ENCODE measurements at places on chromosomes 13 and 19.

DNA sequence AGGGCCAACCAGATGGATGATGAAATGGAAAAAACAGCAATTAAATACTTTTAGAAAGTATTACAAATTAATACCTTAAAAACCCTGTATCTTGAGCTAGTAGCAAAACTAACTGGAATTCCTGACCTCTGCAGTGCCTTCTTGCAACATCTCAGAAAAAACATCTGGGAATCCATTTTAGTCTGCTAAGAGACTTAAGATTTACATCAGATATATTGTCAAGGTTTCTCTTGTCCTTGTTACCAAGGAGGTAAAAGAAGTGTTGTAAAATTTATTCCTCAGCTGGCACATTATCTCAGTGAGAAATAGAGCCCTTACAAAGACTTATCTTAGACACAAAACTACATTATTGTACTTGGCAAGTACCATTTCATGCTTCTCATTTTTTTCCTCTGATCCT, 18.5 kb downstream of the KCNRG start:
- DNase-seq = no peak

DNA sequence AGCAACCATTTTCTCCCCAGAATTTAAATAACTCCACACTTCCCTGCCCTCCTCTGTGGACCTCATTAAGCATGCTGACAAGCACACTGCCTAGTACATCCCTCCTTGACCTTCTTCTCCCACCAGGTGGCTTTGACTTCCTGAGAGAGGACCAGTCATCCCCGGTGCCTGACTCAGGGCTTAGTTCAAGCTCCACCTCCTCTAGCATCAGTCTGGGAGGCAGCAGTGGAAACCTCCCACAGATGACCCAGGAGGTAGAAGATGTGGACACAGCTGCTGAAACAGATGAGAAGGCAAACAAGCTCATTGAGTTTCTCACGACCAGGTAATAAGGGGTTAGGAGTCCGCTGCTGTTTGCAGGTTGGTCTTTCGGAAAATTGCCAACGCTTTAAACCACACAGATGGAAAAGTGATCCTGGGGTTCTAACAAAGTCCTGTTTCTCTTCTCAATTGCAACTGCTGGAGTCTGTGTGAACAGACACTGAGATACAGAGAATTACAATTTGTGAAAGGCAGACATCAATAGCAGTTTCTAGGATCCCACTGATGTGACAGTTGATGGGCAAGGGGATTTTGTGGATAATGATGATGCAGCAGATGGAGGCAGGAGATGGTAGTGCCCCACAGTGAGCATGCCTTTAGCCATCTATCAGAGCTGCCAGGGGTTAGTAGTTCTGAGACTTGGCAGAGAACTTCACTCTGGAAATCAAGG, 86.7 kb downstream of the ZAR1L start:
- DNase-seq = no peak

GRCh38 chr13:45238945-45239795, 38.3 kb upstream of the KCTD4 start:
- no peak for DNase-seq

GRCh38 chr13:112815871-112816270, 126.0 kb downstream of the ATP11A start:
- DNase-seq = no peak

DNA sequence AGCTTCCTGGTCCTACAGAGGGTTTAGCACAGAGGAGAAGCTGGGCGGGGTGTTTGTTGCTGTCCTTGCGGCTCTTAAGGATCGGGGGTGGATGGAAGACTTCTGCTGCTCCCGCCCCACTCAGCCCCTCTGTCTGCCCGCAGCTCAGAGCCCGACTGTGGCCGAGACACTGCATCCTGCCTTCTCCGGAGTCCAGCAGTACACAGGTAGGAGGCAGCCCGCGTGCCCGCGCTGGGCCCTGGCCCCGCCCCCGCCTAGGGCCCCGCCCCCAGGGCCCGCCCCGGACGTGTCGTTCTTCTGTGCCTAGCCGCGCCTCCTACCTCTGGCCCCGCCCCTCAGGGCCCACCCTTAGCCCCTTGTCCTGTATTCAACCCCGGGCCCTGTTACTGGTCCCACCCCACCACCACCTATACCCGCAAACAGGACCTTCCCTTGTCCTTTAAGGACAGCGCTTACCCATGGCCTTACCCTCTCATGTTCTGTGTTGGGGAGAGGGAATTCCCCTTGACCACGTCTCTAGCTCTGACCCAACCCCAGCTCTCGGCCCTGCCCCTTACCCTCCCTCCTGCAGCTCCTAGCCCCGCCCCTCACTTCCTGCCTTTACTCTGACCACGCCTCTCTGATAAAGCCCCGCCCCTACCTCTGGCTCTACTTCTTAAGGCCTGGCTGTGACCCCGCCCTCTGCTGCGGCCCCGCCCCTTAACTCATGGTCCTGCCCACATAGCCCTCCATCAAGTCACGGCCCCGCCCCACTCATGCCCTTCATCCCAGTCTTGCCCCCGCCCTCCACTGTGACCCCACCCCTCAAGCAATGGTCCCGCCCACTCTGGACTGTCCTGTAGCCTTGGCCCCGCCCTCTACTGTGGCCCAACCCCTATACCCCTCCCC, 60.5 kb downstream of the CELF5 start:
- DNase-seq = peak; percentile 59

- no peak for DNase-seq
Measured at GRCh38 chr13:112933649-112934048, 35.4 kb upstream of the MCF2L start.

DNA sequence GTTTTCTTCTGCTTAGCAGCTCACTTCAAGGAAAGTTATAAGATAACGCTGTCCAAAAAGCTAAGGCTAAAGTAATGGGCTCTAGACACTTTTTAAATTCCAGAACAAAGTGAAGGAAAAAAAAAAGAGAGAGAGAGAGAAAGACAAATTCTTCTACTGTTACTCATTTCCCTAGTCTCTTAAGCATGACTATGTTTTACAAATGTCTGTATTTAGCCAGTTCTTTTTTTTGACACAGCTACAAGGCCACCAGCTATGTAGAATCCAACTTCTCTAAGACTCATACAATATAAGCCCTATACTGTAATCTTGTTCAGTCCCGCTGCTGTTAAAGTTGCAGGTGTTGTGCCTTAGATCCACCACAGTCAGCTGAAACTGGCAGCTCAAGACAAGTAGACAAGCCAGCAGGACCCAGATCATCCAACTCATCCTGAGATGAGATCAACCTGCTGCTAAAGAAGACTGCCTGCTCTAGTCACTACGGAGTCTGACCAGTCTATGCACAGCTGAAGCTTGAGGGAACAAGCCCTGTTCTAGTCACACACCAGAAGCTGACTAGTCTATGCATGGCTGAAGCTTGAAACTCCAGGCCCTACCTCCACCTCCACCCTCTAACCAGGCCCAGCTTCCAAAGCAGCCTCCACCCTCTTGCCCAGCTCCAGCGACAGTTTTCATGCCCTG, 10.3 kb upstream of the ZNF83 start:
- DNase-seq = no peak

- DNase-seq = peak; percentile 57
Measured at GRCh38 chr13:32530841-32531253, 7.7 kb downstream of the N4BP2L2 start.

DNA sequence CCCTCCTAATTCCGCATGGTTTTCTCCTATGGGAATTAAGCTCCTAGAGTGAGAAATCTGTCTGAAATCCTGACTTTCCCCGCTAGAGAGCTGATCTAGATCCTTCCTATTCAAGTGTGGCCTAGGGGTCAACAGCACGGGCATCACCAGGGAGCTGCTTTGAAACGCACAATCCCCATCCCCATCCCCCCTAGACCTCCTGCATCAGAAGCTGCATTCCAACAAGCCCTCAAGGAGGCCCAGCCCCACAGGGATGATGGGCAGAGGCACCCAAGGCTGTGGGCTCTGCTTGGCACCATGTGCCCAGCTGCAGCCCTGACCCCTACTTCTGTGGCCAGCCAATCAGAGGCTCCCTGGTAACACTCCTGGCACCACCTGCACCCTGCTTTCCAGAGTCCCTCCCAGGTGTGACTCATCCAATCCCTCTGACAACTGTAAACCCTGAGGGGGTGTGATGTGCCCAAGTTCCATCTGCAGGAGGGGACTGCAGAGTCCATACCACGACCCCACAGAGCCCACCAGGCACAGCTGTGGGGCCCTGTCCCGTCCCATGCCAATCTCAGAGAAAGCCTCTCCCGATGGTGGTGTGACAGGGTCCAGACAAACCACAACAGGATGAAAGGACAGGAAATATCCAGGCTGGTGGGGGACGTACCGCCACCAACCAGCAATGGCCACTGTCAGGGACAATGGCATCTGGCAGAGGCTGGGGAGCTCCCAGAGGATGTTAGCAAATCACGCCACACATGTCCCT, 19.8 kb upstream of the SLC35E1 start:
- no peak for DNase-seq

GRCh38 chr13:105732806-105733529, 802.5 kb downstream of the EFNB2 start:
- DNase-seq = no peak

GRCh38 chr13:98406427-98406826, 170.5 kb downstream of the STK24 start:
- DNase-seq = no peak

GRCh38 chr19:16554776-16555175, 12.5 kb upstream of the CHERP start:
- no peak for DNase-seq

- DNase-seq = no peak
Measured at GRCh38 chr13:34822650-34823049, 119.4 kb upstream of the NBEA start.

DNA sequence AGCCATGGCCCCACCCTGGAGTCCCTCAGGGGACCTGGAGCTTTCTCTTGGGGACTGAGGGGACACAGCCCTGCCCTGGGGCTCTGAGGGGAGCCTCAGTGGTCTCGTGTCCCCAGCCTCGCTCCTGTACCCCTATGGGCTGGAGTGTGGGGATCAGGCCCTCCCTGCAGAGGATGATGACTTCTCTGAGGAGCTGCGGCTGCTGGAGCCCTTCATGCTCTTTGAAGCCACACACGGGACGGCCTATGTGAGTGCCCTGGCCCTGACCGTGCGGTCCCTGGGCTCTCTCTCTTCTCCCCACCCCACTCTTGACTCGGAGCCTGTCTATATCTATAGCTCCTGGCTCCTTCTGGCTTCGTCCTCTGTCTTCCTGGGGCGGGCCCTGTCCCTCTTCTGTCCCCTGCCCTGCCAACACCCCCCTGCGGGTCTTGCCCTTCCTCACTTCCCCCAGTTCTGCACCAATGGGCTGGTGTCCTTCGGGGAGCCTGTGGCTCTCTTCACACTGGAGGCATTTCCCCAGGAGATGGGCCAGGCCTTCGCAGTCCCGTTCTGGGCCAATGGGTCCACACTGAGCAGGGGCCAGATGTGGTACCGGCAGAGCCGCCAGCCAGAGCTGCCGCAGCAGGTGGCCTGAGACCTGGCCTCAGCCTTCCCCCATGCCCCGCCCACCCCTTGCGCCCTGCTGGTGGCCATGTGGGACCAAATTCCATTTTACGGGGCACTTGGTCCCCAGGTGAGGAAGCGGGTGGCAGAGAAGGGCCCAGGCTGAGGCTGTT, 33.1 kb downstream of the HPN start:
- no peak for DNase-seq

- no peak for DNase-seq
Measured at GRCh38 chr13:51479199-51479523, 26.3 kb upstream of the INTS6 start.

DNA sequence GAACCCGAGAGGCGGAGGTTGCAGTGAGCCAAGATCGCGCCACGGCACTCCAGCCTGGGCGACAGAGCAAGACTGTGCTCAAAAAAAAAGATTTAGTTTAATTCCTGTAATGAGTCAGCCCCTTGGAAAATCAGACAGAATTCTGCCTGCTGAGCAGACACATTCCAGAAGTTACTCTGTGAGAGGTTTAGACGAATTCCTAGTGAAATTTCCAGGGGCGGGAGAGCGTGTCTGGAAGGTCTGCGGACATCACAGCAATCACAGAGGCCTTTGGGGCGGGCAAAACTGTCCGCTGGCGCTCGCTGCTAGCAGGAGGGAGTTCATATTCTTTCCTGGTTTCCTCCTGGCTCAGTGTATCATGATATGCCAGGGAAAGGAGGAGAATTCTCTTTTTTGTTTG, 17.5 kb downstream of the MISP start:
- no peak for DNase-seq

DNA sequence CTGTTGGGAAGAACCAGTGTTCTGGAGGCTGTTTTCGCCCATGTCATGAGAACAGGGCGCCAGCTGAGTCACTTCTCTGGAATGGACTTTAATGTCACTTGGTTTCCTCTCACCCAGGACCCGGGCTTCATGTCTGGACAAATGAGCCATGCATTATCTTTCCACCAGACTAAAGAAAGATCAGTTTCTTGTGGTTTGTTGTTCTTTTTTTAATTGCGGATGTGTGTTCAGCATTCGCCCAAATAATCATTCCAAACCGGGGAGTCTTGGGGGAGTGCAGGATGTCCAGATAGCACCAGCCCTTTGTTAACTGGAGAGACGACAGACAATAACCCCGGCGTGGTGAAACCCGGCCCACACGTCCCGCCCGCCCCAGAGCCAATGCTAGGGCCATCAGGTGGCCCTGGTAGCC, 102.5 kb downstream of the COL4A2 start:
- no peak for DNase-seq

DNA sequence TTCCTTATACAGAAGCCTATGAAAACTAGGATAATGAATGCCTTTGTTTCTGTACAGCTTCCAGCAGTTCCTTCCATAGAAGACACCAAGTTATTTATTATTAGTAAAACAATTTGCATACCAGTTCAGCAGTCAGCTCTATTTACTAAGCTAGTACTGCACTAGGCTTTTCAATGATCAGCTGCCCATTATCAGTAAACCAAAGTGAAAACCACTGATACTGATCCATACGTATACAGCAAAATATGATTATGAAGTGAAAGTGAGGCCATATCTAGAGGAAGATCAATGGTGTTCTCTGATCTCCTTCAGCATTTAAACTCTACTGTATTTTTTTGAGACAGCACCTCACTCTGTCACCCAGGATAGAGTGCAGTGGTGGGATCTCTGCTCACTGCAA, 3.2 kb downstream of the TPT1 start:
- DNase-seq = no peak

GRCh38 chr19:23804676-23805075, 46.0 kb upstream of the ZNF681 start:
- DNase-seq = no peak

GRCh38 chr13:89827552-89827951, 1519.9 kb upstream of the MIR17HG start:
- DNase-seq = no peak

- DNase-seq = no peak
Measured at GRCh38 chr13:50089633-50090032, 74.4 kb downstream of the KCNRG start.

DNA sequence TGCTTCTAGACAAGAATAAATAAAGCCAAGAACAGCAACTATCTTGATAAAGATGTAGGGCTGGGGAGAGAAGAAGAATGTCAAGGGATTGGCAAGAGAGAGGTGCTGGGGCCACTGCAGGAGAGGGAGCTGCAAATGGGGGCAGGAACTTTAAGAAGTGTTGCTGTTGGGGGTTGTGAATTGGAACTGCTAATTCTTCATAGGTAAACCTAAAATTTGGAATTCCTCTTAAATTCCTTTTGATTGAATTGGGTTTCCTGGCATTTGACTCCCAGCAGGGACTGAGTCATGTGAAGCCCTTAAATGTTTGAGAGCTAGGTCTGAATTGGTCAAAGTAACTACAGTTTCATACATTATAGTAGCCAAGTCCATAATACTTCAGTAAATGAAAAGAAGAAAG, 305.6 kb upstream of the TMTC4 start:
- no peak for DNase-seq

GRCh38 chr13:94854688-94855087, 142.3 kb upstream of the SOX21 start:
- DNase-seq = no peak

Data from hematopoietic multipotent progenitor cell treated with erythropoietin and hydrocortisone succinate and interleukin-3 and kit ligand, for 17 days (in vitro differentiated cells).